Astrocyte (in vitro differentiated cells and primary cell): ENCODE measurements at places on chromosomes 7 and 10. TPM values are rescaled to one million over a fixed set of nuclear protein-coding genes. Genes with fewer than 3 reads are reported as not detected.

The ASAH2 gene
- 1.4 and 2.4 TPM in 2 replicates for total RNA-seq

The ANKRD61 gene
- total RNA-seq: 0.18 and 0.31 TPM in 2 replicates

The RNF133 gene
- 0.30 and 0.41 TPM in 2 replicates for total RNA-seq

The NPFFR1 gene
- total RNA-seq: not detected in 2 replicates

The LRRC4 gene
- total RNA-seq: 4.4 and 4.5 TPM in 2 replicates

The KCNMA1 gene
- 43.3 and 45.8 TPM in 2 replicates for total RNA-seq

The HK1 gene
- total RNA-seq: 94.5 and 95.0 TPM in 2 replicates

The CACNA2D1 gene
- total RNA-seq: 53.4 and 65.4 TPM in 2 replicates

The HMX3 gene
- not detected in 2 replicates for total RNA-seq

The KLF14 gene
- 0.07 TPM in 1 of 2 replicates, not detected in the other for total RNA-seq

The MYL10 gene
- 0.73 and 2.8 TPM in 2 replicates for total RNA-seq

The FEZF1 gene
- 0.29 and 0.61 TPM in 2 replicates for total RNA-seq

The SAMD9L gene
- 45.2 and 55.6 TPM in 2 replicates for total RNA-seq

The TMEM184A gene
- total RNA-seq: 1.8 and 2.1 TPM in 2 replicates

The CABCOCO1 gene
- 0.23 TPM in 1 of 2 replicates, not detected in the other for total RNA-seq

The NOM1 gene
- 19.2 and 19.7 TPM in 2 replicates for total RNA-seq

The UBTD1 gene
- 73.1 and 81.9 TPM in 2 replicates for total RNA-seq

The CRPPA gene
- total RNA-seq: 3.6 and 3.9 TPM in 2 replicates

The PON1 gene
- 0.99 and 1.00 TPM in 2 replicates for total RNA-seq

The GRM3 gene
- total RNA-seq: not detected in 2 replicates

The TNRC18 gene
- 77.8 and 84.3 TPM in 2 replicates for total RNA-seq

The MUC3A gene
- 0.61 TPM in 1 of 2 replicates, not detected in the other for total RNA-seq

The NCF1 gene
- total RNA-seq: not detected in 2 replicates

The PTPRZ1 gene
- total RNA-seq: 0.87 and 1.6 TPM in 2 replicates
